ENCODE measurements at places on chromosomes 12 and 14.

DNA sequence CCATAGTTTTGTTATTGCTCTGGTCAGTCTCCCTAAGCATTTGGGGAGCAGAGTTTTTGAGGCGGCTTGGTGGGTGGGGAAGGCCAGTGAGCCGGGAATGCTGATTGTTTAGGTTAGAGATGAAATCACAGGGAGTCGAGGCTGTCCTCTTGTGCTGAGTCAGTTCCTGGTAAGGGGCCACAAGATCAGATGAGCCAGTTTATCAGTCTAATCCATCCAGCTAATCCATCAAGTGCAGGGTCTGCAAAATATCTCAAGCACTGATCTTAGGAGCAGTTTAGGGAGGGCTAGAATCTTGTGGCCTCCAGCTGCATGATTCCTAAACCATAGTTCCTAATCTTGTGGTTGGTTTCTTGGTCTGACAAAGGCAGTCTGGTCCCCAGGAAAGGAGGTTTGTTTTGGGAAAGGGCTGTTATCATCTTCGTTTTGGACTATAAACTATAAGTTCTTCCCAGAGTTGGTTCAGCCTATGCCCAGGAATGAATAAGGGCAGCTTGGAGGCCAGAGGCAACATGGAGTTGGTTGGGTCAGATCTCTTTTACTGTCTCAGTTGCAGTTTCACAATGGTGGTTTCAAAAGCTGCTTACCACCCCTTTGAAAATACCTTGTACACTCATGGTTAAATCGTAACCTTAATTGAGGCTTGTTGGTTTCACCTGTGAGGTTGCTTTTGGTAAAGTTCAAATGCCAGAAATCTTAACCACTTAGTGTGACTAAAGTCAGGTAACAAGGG is 33.6 kb upstream of the HIGD1C start:
- DNase-seq: no peak

- peak; percentile 20 for DNase-seq
Measured at GRCh38 chr14:50040401-50040775, 76.0 kb downstream of the VCPKMT start.

DNA sequence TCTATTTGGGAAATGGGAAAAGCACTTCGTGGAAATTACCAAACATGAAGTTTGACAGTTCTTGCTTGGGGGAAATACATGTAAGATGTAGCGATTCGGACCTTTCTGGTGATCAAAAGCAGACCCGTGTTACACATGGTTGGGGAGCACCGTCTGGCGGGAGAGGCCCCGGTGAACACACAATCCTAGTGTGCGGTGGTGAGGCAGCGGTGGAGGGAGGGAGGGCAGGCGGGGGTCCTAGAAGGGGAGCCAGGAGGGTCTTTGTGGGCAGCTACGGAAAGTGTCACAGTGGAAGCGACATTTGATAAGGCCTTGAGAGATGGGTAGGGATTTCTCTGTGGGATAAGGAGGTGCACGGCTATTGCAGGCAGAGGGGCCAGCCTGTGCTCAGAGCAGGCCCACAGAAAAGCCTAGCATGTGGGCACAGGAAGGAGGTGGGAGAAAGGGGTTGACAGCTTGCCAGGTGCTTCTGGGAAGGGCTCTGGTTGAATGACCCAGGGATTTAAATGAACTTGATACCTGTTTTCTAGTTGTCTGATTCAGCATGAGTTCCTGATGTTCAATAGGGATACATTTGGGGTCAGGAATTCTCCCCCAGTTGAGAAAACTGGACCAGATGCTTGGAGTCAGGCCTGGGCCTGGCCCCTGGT is 7.2 kb downstream of the MVK start:
- no peak for DNase-seq

- no peak for DNase-seq
Measured at GRCh38 chr12:91610561-91610960, 427.9 kb upstream of the DCN start.

- DNase-seq: no peak
Measured at GRCh38 chr12:124625867-124626675, 58.7 kb upstream of the NCOR2 start.

DNA sequence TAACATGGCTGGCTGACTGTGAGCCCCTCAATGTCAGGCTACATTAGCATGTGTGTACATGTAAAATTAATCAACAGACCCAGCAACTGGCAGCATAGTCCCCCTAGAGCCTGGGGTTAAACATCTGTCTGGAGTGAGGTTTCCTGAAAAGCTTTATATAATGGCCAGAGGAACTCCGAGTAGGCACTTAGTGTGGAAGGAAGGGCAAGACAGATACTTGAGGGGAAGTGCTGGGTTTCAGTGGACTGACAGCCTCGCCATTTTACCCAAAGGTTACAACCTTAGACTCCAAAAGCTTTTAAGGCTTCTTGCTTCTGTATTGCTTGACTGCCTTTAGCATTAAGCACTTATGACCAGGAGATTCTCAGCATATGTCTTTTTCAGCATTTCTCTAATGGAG is 430.8 kb downstream of the FLRT2 start:
- DNase-seq: no peak

GRCh38 chr14:64700290-64700689 is 3.9 kb upstream of the PLEKHG3 start:
- DNase-seq: no peak

DNA sequence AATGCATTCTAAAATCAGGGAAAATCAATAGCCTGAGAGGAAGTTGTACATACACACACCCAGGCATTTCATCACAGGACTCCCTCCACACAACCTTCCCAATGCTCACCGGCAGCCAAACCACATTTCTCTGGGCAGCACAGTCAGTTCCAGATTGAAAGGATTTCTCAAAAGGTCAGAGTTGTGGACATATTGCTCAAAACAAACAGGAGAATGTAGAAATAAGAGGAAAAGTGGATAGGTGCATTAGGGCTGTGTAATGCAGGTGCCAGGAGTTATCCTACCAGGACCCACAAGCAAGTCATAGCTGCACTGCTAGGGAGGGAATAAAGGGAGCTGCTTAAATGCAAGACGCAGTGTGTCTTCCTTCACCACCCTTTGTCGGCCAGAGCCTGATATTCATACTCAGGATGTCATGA is 62.9 kb downstream of the GCH1 start:
- DNase-seq: no peak

GRCh38 chr14:104301731-104302460 is 163.5 kb downstream of the KIF26A start:
- no peak for DNase-seq

DNA sequence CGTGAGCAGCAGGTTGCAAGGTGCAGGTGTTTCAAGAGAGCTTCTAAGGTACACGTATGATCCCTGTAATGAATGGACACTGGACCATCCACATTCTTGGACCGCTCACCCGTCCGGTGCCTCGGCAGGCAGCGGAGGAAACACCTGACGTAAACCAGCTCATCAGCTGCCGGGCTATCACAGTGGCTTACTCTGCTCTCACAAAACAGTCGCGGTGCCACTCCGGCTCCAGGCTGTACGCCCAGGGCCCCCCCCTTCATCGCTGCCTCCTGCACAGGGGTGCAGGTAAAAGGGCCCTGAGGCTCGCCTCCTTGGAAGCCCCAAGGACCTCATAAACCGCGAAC is 436 bp downstream of the VPS33A start:
- DNase-seq: peak; percentile 20

- no peak for DNase-seq
Measured at GRCh38 chr12:54977155-54977554, 7.4 kb downstream of the TESPA1 start.

GRCh38 chr14:31965071-31965734 is 111.9 kb upstream of the ARHGAP5 start:
- no peak for DNase-seq

DNA sequence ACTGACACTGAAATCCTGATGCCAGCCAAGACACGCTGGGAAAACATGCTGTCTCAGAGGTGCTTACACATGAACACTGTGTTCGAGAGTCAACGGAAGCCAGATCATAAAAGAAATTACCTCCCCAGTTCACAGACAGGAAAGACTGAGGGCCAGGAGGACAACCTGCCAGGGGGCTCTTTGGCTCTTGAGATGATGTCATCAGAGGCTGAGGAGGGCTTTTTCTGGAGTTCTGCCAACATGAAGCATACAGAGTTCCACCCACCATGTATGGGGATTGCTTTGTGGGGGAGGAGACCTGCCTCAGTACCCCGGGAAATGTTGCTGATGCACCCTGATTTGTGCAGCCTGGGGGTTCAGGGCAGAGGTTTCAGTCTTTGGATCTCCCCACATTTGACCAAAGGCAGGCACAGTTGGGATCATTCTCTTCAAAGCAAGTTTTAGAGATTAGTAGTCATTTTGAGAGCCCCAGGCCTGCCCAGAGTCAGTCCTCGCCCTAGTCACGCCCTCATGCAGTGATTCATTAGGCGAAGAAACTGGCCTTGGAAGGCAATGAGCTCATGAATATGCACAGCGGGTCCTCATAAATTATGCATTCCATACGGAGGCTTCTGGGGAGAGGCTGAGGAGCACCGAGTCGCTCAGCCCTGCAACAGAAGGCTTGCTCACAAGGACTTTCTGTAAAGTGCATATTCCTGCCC is 34.9 kb upstream of the EML1 start:
- DNase-seq: no peak

DNA sequence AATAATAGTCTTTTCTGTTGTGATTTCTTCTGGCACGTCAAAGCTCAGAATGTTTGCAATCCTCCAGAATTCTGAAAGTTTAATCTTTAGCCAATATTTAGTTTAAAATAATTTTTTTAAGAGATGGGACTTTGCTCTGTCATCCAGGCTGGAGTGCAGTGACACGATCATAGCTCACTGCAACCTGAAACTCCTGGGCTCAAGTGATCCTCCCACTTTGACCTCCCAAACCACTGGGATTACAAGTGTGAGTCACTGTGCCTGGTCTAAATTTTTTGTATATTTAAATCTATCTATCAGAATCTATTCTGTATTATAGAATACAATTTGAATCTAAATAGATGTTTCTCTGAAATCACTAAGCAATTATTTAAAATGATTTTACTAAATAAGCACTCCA is 572.7 kb downstream of the VRK1 start:
- DNase-seq: no peak

- no peak for DNase-seq
Measured at GRCh38 chr12:26119391-26119989, 5.3 kb downstream of the BHLHE41 start.

DNA sequence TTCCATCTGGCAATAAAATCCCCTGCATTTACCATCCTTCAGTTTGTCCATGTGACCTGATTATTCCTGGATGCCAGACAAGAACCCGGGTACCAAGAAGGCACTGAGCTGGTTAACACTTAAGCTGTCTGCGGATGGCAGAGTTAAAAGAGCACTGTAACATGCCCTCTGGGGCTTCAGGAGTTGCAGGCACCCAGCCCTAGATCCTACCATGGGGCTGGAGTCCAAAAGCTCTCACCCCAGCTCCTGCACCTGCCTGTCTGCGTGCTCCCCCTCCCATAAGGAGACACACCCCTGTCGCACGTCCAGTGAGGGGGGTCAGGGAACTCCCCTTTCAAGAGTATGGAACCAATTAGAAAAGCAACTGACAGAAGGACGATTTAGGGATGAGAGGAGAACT is 14.6 kb upstream of the FBXO34 start:
- no peak for DNase-seq

GRCh38 chr14:50985124-50985858 is 41.0 kb upstream of the PYGL start:
- DNase-seq: no peak

DNA sequence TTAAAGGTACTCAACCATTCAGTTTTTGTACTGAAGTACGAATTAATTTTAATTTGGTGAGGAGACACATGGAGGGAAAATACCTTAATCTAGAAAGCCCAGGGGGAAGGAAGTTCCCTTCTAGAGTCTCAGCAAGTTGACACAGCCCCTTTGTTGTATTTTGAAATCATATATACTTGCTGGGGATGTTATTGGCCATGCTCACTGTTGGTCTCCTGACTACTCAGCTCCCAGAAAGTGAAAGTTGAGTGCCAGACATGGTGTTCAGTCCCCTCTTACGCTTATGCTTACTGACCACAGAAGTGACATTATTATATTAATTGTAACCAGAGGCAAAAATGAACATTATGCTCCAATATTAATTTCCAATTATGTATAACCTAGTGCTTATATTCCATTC is 28.1 kb downstream of the ARF6 start:
- no peak for DNase-seq

- no peak for DNase-seq
Measured at GRCh38 chr12:120725151-120725658, 421 bp upstream of the ACADS start.

DNA sequence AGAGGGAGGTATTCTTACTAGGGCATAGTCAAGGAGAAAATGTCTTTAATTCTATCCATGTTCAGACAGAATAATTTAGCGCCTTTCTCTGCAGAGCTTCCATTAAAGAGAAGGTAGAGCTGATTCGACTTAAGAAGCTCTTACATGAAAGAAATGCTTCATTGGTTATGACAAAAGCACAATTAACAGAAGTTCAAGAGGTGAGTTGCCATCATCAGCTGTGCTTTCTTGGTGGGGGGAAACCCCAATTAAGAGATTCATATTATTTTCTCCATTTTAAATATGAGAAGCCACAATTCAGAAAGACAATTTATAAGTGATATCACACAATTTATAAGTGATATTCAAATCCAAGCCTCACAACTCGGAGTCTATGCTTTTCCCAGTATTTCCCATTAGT is 27.8 kb downstream of the RPGRIP1 start:
- DNase-seq: no peak

DNA sequence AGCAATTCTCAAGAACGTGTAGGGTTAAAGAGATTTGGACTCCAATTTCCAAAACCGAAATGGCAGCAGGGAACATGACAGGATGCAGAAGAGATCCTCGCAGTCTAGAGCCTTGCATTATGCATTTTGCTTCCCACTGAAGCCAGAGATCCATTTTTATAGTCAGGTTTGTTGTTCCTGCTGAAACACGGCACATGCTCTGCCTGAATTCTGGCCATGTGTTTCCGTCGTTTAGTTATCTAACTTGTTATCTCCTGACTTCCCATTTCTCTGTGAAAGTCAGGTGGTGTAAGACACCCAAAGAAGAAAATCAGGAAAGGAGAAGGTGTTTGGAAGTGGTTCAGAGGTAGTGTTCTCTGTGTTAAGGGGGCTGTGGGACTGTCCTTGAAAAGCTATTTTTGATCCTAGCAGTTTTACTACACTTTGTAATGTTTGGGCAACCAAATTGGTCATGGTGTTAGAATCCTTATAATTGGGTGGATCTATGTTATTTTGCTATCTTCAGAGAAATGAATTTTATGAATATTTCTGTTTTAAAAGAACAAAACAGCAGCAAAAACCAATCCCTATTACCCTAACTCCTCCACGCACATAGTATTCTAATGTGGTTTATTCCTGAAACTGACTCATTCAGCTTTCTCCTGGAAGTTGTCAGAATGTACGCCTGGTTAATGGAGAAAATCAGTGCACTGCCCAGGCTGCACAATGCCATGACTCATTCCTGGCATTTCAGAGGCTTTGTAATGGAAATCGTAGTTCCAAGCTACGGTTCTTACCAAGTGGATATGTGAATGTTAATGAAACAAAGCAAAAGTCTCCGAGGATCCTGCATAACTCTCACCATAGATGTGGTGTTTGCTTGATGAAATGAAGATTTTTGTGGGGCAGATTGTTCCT is 110.1 kb downstream of the SAMD4A start:
- DNase-seq: no peak

All from stimulated activated CD8-positive, alpha-beta memory T cell treated with anti-CD3 and anti-CD28 coated beads, Interleukin-7, amount 100 ng/mL, for 4 hours (primary cell).